T-helper 2 cell treated with Interferon-gamma antibody and Interleukin-4, amounts not matched to agents 100 ng/mL and 5 ng/mL, for 36 hours (primary cell): ENCODE measurements at places on chromosomes 2 and 18. TPM values are rescaled to one million over a fixed set of nuclear protein-coding genes. Genes with fewer than 3 reads are reported as not detected.

Gene LRATD1
- not detected in 2 replicates for total RNA-seq

Gene TUBB8B
- not detected in 2 replicates for total RNA-seq

Gene CHRNG
- not detected in 2 replicates for total RNA-seq

Gene ID2
- total RNA-seq = 173 and 182 TPM in 2 replicates

Gene FAM124B
- total RNA-seq = 4.5 and 4.7 TPM in 2 replicates

Gene UGT1A3
- total RNA-seq = not detected in 2 replicates

Gene TMEM185B
- total RNA-seq = 29.7 and 33.3 TPM in 2 replicates

Gene MOCOS
- 0.07 and 0.30 TPM in 2 replicates for total RNA-seq

Gene CD8B2
- 0.11 TPM in 1 of 2 replicates, not detected in the other for total RNA-seq
